Activated T-helper 1 cell treated with anti-CD3 and anti-CD28 coated beads, Interleukin-2, amount 50 U/mL, for 16 hours (primary cell): ENCODE measurements at places on chromosomes 2 and 18.

DNA sequence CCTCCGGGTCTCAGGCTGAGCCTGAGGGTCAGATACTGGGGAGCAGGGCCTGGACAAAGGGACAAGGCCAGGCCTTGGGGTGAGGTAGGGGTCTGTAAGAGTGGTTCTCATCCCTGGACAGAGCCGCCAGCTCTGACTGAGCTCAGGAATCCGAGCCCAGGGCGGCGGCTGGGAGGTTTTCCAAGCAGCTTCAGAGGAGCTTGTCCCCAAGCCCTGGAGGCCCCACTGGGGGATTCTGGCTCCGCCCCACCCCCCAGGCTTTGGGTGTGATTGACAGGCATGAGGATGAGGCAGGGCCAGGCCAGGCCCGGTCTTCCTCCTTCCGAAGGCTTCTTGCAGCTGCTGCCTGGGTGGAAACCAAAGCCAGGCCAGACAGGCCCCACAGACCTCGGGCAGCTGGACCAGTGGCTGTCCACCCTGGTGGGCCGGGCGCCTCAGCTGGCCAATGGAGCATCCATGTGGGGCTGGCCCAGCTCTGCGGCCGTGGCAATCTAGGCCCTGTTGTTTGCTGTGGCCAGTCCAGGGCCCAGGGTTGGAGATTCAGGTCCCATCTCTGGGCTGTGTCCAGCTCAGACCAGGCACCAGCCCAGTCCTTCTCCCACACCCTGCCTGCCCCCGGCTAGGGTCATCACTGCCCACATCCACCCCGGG lies 23.1 kb upstream of the GPC1 start:
- no peak for DNase-seq

DNA sequence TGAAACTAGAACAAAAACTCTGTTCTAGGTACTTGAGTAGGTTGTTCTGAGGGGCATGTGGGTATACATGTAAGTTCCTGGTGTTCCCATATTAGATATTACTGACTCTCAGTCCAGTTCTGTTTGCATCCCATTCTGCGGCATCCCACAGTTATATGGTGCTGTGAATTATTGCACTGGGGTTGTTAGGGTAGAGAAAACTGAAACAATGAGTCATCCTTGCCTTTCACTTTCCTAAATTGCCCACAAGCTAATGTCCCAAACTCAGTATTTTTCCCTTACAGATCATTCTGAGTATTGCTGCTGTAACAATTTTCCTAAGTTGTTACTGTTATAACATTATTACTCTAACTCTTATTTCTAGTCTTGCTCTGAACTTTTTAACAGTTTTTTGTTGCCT lies 3.0 kb downstream of the WDR75 start:
- DNase-seq = no peak

- DNase-seq = no peak
These were observed at the start of gene FHOD3 for GRCh38 chr18:36297417-36298125. Gene FHOD3, plus strand, starts transcription at chr18:36297713. Its CDS starts 123 bp downstream, at chr18:36297836.

DNA sequence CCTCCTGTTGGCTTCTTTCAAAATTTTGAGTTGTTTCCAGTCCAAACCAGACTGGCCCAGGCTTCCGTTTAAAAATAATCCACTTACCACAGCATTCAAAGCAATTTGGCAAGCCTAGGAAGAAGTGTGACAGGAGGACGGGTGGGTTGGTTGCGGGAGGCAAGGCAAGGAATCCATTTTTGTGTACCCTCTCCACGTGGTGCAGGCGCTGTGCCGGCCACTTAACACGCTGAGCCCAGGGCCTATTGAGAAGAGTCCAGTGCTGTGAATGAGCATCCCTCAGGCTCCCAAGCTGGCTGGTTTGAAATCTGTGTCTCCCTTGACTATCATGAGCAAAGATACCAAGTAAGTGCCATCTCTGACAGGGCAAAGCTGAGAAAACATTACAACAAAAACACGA lies 160.9 kb downstream of the NCKAP5 start:
- DNase-seq = no peak

GRCh38 chr18:48254077-48254602 lies 155.0 kb downstream of the ZBTB7C start:
- DNase-seq = no peak

DNA sequence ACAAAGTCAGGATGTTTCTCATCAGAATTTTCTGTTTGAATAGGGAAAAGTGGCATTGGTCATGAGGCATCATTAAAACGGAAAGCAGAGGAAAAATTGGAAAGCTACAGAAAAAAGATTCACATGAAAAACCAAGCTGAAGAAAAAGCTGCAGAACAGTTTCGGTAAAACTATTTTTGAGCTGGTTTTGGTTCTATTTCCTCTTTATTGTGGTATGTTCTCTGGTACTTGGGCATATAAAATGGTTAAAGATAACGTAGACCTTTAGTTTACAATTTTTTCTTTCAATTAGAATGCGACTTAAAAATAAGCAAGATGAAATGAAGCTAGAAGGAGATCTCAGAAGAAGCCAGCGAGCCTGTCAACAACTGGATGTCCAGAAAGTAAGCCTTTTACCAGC lies 7.6 kb downstream of the GPATCH11 start:
- no peak for DNase-seq

DNA sequence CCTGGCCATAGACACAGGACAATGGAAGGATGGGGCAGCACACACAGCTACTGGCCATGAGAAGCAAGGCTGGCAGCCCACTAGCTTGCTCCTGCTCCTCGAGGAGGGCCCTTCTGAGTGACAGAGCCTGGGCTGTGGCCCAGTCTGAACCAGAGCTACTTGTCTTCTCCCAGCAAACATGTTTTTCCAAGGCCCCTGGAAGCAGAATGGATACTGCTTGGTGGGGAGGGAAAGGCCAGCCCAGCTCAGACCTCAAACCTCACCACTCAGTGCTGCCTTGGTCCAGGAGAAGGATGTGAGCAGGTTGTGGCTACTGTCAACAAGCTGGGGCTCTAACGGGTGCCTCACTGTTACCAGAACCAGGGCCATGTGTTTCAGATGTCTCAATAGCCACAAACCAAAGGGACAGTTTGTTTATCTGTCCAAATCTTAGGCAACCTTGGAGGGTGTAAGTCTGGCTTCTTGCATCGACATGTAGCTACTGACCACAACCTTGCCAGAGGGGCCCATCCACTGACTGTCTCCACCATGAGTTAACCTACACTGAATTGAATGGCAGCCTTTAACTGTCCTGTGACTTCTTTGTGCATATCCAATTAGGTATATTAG lies 98.6 kb downstream of the TGFA start:
- no peak for DNase-seq

- no peak for DNase-seq
These were observed 437.6 kb downstream of the ZEB2 start for GRCh38 chr2:144082327-144082726.

- no peak for DNase-seq
These were observed 287.2 kb upstream of the GYPC start for GRCh38 chr2:126368758-126369157.

GRCh38 chr2:182854375-182855105 lies 11.9 kb downstream of the FRZB start:
- DNase-seq = no peak

GRCh38 chr2:145765874-145766273 lies 1246.0 kb upstream of the ZEB2 start:
- no peak for DNase-seq

- DNase-seq = no peak
These were observed 47.4 kb upstream of the RMDN2 start for GRCh38 chr2:37877457-37878315.

GRCh38 chr2:96546321-96546720 lies 9.8 kb downstream of the ARID5A start:
- DNase-seq = no peak

GRCh38 chr18:37578886-37579513 lies 13.4 kb upstream of the CELF4 start:
- DNase-seq = no peak

- no peak for DNase-seq
These were observed 13.5 kb upstream of the CALCRL start for GRCh38 chr2:187461294-187462261.

DNA sequence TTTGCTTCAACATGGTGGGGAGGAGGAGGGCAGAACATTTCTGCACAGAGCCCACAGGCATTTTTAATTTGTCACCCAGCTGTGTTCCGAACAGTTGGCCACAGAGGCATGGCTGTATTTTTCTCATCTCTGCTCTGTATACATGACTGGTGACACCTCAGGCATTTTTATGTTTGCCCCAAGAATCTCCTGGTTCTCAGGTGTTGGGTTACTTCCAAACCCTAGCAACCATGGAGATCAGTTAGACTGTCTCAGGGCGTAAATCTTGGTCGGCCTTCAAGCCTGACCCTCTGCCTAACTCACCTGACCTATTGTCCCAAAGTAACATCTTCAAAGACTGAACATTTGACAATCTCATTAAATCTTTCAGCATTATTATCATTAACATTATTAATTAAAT lies 100.0 kb downstream of the ABCA12 start:
- no peak for DNase-seq

- DNase-seq = no peak
These were observed 121.9 kb downstream of the CABLES1 start for GRCh38 chr18:23257137-23257536.

DNA sequence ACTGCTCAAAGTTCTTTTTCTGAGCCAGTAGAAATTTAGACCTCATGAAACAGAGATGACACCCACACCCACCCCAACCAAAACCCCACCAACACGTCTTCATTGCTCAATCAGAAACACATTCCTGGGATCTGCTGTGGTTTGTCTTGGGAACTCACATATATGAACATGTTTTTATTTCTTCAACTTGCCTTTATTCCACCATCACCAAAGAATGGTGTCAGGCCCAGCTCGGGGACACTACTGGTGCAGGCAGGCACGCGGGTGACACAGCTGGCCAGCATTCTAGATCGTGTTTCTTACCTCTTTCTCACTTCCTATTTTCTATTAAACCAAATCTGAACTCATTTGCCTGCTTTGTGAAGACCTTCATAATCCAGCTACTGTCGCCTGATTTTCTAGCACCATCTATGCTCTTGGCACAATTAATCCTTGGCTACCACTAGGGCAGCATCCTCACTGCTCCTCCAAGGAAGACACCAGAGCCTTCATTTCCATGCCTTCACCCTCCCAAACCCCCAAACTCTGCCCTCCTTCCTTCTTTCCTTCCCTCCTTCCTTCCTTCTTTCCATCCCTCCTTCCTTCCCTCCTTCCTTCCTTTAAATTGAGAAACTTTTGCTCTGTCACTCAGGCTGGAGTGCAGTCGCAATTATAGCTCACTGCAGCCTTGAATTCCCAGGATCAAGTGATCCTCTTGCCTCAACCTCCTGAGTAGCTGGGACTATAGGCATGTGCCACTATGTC lies 157.1 kb downstream of the BCL2 start:
- DNase-seq = no peak

DNA sequence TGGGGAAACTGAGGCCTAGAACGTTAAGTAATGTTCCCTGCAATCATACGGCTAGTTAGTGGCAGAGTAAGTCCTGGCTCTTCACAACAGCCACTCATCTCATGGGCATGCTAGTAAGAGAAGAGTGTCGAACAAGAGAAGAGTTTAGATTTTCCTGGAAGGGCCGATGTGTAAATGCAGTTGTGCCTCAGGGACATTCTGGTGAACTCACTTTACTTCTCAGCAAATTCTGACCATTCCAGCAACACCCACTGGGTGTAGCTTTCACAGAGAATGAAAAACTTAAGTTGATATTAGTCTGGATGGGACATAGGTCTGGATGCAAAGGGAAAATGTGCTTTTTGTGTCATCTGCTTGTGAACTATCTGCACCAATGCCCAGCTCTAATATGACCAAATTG lies 23.5 kb downstream of the MRPL44 start:
- no peak for DNase-seq

DNA sequence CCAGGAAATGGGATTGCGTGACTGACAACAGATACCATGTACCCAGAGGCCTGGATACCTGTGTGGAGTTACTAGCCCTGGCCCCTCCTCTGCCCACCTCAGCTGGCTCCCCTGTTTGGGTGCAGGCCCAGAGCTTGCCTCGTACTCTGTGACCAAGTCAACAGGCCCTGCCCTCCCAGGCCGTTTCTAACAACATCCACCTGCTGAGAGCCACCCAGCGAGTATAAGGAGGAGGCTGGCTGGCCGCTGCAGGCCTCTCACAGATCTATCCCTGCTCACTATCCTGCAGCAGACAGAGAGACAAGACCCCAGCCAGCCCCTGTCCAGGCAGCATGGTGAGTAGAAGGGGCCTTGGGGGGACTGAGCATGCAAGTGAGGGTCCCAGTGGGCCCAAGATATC lies 12.5 kb upstream of the TUBA4A start:
- no peak for DNase-seq

DNA sequence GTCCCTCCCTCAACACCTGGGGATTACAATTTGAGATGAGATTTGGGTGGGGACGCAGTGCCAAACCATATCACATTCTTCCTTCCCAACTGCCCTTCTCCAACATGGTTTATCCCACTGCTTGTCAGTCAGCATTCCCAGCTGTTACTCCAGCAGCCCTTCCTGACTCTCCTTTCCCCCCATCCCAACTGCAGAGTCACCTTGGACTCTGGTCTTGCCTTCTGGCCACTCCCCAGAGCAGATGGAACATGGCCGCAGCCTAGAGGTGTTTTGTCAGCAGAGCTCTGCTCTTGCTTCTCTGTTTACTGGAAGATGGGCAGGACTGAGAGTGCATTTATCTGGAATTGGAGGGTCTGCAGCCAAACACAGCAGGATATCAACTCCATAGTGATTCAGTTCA lies 51.2 kb upstream of the MEX3C start:
- DNase-seq = no peak

- no peak for DNase-seq
These were observed 1.7 kb upstream of the LDLRAD4 start for GRCh38 chr18:13216711-13217465.

DNA sequence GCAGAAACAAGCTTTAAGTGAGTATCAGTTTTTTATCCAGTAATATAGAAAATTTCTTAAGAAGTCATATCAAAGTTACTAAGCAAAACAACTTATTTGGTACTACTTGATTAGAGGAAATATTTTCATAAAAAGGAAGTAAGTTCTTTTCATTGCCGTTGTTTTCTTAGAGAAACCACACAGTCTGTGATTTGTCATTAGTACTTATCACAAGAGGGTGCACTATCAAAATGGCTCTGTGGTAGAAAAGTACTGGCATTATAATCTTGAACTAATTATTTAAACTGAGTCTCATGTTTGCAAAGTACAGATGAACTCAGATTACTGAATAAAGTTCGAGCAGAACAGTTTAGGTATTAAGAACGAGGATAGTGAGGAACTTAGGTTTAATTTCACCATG lies 93.4 kb downstream of the IKZF2 start:
- no peak for DNase-seq

DNA sequence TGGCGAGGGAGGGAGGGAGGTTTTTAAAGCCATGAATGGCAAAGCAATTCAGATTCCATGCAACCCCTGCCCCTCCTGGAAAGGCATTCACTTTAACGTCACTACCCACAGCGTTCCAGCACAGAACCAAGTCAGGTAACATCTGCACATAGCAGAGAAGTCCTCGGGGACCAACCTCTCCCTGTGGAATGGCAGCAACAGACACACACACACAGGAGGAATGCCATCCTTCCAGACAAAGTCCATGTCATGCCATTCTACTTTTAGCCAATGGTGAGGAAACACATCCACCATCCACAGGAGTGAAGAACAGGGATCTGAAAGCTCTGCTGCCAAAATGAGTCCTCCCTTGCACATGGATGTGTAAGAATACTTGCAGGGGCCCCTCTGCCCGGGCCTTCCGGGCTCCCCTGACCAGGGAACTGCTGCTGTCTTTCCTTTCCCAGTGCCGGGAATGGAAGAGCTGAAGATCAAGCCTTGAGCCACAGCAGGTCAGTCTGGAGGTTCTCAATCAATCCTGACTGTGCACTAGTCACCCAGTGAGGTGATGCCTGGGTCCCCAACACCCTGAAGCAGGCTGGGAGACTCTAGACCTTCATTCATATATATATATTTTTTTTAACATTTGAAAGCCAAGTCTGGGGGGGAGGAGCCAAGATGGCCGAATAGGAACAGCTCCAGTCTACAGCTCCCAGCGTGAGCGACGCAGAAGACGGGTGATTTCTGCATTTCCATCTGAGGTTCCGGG lies 63.7 kb downstream of the UXS1 start:
- DNase-seq = no peak
